ENCODE measurements at places on chromosomes 4 and X.
A peak's percentile ranks its signal among the peaks of the same experiment; 100 is the strongest.

DNA sequence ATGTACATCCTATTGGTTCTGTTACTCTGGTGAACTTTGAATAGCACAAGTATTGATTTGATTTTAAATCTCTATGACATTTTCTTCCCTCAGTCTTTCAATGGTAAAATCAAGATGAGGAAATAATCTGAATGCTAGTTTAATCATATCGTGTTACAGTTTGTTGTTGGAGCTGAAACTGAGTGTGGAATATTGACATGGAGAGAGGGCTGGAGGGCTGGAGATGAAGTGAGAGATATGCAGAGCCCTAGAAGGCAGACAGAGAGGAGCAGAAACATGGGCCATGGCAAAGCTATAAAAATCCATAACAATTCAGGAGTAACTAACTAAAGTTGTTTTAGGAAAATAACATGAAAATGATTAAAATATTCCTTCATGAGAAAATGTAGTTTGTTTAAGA lies 141.1 kb downstream of the BANK1 start:
- no peak for DNase-seq

DNA sequence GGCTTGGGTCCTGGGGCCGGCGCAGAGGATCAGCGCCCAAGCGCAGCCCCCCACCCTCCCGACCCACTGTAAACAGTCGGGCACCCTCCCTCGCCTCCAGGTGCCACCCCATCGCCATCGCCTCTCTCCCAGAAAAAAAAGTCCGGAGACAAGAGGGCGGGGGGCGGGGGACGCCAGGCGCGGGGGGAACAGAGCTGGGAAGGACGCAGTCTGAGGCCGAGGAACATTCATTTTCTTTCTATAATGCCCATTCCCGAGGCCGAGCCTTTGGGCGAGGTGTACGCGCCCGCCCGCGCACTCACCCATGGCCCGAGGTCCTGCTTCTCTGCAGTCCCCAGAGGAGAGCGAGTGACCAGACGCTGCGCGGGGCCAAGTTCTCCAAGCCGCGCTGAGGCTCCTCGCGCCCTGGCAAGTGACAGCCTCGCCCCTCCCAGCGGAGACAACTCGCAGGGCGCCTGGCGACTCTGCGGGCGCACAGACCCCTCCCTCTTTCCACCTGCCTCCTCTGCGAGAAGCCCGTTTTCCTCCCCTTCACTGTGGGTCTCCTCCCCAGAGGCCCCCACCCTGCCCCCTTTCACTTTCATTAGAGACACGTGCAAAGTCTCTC lies 63.5 kb upstream of the WDR17 start:
- DNase-seq = no peak

GRCh38 chr4:94689155-94689860 lies 68.4 kb upstream of the BMPR1B start:
- no peak for DNase-seq

- DNase-seq = no peak
Measured at GRCh38 chr4:142473218-142473959, 372.7 kb downstream of the INPP4B start.

- DNase-seq = no peak
Measured at GRCh38 chr4:38536716-38537115, 127.3 kb upstream of the KLF3 start.

GRCh38 chr4:55498051-55498450 lies 48.7 kb downstream of the CLOCK start:
- no peak for DNase-seq

DNA sequence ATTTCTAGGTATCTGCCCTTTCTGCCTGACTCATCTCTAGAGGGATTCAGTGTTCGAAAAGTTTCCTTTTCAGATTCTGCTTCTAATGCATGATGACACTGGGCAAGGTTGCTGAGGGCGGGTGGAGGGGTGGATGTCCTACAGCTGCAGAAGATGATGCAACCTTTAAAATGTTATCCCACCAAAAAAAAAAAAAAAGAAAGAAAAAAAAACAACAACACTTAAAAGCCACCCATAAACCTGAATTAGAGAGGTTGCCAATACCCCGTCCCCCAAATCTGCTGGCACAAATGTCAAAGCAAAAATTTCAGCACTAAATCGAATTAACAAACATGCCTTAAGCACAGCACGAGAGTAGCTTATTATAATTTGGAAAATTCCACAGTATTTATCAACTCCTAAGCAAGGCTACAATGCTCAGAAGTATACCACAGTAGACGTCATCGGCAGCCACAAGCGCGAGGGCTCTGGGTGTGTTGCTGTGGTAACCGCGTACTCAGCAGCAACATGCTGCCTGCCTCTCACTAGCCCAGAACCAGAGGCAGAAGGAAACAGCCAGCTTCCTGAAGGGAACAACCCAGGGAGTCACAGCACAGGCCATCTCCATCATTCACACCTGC lies 167.5 kb upstream of the MAP3K15 start:
- peak; percentile 77 for DNase-seq

DNA sequence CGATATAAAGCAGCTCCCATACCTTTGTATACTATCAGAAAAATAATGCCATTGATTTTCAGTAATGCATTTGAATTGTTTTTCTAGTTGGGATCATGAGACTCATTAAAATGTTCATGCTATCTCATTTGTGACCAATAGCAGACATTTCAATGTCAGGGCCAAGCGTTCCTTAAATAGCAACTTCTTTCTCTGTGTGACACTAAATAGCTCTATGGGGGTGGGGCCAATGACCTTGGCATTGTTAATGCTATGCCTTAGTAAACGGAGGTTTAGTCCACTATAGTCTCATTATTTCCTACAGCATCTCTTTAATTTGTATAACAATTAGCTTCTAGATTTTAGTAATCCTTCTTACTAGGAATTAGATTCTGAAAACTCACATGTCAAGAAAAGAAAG lies 48.6 kb upstream of the ARHGAP24 start:
- DNase-seq = no peak

- DNase-seq = no peak
Measured at GRCh38 chrX:152822383-152823086, 8.0 kb downstream of the CETN2 start.

GRCh38 chr4:71009890-71010588 lies 16.6 kb downstream of the DCK start:
- DNase-seq = no peak
